ENCODE measurements at places on chromosomes 13 and 19.
A peak's percentile ranks its signal among the peaks of the same experiment; 100 is the strongest.

DNA sequence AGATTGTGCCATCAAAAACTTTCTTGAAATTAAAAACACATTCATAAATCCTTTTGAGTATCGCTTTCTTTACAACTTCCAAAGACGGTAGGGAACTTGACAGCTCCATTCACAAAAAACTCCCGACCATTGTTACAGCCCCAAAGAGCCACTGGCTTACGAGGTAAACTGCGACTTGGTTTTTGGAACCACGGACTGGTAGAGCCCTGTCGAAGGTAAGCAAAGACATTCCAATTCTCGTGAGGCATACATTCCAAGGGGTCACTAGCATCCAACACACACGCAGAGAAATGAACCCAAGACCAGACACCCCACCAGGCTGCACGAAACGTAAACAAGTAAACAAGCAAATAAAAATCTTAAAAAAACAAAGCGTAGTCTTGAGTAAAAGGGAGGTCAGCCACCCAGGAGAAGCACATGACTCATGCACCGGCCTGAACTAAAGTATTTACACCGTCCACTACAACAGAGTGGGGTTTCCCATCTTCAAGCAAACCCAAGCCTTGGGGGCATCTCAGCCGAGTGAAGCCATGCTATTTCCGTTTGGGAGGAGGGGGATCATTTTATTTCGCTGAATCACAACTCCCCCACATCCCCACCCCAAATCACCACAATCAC lies 1.4 kb downstream of the BRD4 start:
- no peak for DNase-seq

- DNase-seq = no peak
These were observed 24.1 kb downstream of the MICU2 start for GRCh38 chr13:21579754-21580316.

DNA sequence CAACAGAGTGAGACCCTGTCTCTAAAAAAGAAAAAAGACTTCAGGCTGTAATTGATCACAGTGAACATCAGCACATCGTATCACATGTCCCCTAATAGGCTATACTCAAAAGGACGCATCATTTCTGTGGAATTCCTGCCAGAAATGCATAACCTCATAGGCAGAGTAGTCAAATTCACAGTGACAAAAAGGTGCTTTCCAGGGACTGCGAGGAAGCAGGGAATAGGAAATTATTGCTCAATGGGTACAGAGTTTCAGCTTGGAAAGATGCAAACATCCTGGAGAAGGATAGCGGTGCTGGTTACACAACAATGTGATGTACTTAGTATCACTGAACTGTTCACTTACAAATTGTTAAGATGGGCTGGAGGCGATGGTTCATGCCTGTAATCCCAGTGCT lies 41.1 kb upstream of the MRI1 start:
- DNase-seq = no peak

DNA sequence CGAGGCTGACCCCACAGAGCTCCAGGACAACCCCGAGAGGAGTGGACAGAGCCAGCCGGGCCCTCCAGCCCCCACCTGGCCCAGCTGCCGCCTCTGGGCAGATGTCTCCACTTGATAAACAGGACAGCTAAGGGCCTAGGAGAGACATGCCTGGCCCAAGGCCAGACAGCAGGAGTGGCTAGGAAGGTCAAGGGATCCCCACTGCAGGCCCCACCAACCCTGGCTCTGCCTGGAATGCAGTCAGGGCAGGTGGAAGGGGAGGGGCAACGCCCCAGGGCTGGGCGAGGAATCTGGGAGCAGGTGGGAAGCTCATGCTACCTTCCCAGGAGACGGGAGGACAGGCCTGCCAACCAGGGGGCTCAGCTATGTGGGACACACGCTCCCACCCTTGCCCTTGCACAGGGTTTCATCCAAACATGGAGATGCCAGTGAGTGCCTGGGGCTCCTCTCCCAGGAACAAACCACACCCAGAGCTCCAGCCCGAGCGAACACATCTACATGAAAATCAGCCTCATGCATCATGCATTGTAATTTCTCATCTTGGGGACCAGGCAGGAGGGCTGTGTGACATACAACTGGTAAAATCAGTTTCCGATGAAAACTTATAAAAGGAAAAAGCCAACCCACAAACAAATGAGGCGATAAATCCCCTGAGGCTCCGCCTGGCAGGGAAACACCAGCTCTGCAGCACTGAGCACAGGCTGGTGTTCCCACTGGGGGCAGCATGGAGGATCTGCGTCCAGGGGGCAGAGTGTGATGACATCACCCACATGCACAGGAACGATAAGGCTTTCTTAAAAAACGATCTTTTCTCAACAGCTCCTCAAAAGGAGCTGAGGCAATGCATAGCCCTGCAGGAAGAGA lies 25.0 kb downstream of the SH3GL1 start:
- peak; percentile 47 for DNase-seq

DNA sequence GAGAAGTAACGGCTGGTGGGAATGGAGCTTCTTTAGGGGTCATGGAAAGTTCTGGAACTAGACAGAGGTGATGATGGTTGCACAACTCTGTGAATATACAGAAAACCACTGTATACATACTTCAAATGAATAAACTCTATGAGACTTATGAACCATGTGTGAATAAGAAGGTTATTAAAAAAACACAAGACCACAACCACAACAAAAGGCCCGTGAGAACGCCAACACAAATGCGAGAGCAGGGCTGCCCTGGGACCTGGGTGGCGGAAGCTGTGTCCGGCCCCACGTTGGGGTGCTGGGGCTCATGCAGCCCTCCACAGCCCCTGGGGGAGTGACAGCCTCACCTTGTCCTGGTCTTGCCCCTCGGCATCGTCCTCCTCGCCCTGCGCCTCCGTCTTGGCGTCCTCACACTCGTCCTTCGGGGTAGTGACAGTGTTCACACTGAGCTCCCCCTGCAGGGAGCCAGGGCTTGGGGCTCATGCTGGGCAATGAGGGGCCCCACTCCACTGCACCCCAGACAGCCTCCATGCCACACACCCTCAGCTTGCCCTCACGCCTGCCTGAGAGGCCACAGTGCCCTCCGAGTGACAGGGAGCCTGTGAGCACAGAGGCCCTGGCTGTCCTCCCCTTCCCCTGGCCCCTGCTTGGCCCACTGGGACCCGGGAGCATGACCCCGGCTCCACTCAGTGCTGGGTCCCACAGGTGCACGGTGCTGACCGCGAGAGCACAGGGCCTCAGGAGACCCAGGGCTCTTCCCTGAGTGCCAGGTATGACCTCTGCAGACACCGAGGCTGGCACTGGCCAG lies 16.0 kb downstream of the IZUMO4 start:
- no peak for DNase-seq

- DNase-seq = no peak
These were observed 102.7 kb downstream of the OLFM4 start for GRCh38 chr13:53131361-53131760.

- no peak for DNase-seq
These were observed 9.7 kb downstream of the YJU2 start for GRCh38 chr19:4256563-4256962.

GRCh38 chr19:3225169-3225485 lies 666 bp downstream of the CELF5 start:
- no peak for DNase-seq

GRCh38 chr13:111314852-111315251 lies 5.6 kb upstream of the TEX29 start:
- DNase-seq = no peak

GRCh38 chr19:7238051-7238450 lies 56.2 kb downstream of the INSR start:
- DNase-seq = no peak

DNA sequence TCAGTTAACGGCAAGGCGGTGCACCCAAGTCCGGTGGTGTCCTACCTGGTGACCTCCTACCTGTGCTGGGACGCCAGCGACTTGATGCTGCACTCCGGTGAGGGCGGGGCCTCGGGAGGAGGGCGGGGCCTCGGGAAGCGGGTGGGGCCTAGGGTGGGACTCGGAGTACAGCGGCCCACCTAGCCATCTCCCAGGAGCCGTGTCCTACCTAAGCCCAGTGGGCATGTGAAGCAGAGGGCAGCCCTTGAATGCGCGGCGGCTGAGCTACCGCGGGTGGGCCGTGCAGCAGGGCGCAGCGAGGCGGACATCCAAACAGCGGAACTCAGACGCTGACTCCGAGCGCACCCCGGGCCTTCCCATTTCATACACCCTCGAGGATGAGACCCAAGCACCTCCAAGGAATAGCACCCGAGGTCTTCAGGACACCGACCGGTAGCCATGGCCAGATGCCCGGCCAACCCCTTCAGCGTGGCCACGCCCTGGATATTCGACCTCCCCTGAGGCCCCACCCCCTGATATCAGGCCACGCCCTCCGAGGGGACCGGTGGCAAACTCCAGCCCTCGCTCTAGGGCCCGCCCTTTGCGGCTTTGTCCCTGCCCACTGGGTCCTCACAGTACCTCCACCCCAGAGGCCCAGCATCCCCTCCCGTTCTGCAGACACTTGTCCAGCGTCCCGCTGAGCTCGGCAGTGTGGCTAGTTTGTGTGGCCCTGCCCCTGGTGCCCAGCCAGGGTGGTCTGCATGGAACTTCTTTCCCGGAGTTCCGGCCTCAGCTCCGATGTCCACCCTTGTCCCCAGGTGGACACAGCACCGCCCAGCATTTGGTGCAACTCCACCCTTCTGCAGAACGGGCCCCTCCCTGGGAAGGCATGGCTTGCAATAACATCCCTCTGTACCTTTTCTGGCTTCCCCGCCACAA lies 5.4 kb downstream of the KLK1 start:
- peak; percentile 63 for DNase-seq

DNA sequence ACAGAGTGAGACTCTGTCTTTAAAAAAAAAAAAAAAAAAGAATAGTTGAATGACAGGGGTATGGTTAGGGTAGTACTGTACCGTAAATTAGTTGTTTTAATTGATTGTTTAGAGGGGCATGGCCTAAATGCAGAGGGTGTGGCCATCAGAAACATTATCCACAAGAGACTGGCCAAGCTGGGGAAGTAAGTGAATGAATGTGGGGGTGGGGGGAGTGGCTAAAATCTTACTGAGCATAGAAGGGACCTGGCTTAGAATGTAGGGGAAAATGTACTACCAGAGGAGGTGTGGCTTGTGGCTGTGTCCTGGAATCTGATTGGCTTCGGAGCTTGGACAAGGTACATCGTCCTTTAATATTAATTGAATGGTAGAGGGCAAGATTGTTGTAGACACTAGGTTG lies 3.8 kb downstream of the BCL2L12 start:
- no peak for DNase-seq

DNA sequence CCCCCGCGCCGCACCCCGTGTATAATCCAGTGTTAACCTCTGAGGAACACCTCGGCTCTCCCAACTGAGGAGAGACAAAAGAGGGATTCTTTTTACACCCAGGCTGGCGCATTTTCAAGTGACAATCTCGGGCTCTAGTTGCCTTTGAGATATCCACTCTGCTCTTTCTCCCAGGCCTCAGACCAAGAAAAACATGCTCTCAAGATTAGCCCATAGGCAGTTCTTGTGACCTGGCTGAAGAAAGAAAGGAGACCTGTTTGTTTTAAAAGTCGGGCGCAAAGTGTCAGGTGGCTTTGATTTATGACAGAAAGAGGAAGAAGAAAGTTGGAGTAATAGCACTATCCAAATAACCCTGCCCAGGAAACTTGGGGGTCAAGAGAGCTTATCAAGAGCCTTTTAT lies 27.3 kb downstream of the SHISA2 start:
- DNase-seq = peak; percentile 54

GRCh38 chr13:34039678-34040077 lies 221.7 kb downstream of the RFC3 start:
- DNase-seq = no peak

DNA sequence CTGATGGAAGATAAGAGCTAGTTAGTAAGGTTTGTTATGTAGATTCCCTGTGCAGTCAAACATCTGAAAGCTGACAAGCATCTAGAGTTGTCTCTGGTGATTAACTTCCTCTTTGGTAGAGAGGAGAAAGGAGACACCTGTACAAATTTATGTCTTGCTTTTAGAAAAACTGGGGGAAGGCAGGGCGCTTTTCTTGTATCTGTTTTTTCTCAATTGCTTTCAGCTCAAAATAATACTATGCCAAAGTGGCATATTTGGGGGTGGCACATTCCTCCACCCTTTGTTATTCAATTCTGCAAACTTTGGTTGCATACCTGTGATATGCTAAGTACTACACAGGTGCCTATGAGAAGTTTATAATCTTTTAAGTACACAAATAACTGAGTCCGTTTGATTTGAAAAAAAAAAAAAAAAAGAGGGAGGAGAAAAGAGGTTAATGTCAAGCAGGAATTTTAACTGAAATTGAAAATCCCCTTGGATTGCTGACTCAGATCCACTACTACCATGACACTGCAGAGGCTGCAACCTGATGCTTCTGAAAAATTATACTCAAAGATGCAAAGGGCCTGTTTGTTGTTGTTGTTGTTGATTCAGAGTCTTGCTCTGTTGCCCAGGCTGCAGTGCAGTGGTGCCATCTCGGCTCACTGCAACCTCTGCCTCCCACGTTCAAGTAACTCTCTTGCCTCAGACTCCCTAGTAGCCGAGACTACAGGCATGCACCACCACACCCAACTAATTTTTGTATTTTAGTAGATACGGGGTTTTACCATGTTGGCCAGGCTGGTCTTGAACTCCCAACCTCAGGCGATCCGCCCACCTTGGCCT lies 164.8 kb upstream of the NBEA start:
- no peak for DNase-seq

- no peak for DNase-seq
These were observed 506 bp upstream of the AP1M1 start for GRCh38 chr19:16197188-16197621.

DNA sequence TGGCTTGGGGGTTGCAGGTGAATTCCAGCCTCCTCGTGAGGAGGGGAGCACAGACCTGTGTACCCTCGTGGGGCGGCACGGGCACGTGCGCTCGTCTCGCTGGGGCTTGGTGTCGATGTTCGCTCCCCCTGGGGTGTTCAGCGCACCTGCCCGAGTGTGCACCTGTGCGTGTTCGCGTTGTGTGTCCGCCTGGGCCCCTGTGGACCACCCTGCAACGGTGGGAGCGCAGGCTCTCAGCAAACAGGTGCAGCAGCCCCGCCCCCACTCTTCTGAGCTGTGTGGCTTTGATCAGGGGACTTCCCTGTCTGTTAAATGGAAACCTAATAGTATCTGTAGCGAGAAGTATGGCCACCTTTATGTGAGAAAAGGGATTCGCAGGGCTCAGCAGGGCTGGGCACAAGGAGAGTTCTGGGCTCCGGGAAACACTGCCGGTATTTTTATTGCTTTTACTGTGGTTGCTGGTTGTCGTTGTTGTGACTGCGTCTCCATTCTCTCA lies 549 bp downstream of the SMIM17 start:
- no peak for DNase-seq

DNA sequence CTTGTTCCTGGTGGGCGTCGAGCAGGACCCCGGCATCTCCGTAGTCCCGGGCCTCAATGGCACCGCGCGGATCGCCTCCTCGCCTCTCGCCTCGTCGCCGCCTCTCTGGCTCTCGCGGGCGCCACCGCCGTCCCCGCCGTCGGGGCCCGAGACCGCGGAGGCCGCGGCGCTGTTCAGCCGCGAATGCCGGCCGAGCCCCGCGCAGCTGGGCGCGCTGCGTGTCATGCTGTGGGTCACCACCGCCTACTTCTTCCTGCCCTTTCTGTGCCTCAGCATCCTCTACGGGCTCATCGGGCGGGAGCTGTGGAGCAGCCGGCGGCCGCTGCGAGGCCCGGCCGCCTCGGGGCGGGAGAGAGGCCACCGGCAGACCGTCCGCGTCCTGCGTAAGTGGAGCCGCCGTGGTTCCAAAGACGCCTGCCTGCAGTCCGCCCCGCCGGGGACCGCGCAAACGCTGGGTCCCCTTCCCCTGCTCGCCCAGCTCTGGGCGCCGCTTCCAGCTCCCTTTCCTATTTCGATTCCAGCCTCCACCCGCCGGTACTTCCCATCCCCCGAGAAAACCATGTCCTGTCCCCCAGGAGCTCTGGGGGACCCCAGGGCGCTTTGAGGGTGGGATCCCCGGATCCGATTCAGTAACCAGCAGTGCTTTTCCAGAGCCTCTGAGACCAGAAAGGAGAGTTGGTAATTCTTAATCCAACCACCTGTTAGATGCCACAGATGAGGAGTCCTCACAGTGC lies 885 bp downstream of the MLNR start:
- peak; percentile 75 for DNase-seq
